ENCODE measurements at places on chromosomes 2 and 18.

- no peak for DNase-seq
These were observed 17.3 kb downstream of the NOL4 start for GRCh38 chr18:34207344-34207851.

GRCh38 chr2:31127931-31128330 is 10.3 kb downstream of the GALNT14 start:
- DNase-seq = no peak

GRCh38 chr2:234313558-234313957 is 183.3 kb downstream of the ARL4C start:
- no peak for DNase-seq

DNA sequence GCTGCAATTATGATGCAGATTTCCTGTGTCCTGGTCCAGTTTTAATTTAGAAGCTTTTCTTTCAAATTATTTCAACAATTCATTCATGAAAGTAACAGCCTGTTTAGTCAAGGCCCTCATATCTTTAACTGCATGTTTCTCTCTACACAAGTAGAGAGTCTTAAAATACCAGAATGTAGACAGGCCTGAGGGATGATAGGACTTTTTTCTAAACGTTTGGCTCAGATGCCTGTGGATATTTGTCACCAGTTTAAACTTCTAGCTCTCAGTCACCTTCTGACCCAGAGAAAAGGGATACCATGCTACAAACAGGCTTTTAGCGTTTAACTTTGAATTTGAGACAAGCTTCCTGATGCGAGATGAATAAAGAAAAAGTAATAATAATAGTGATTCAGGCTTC is 15.7 kb downstream of the COL5A2 start:
- DNase-seq = no peak

GRCh38 chr2:113187771-113188170 is 14.0 kb downstream of the PSD4 start:
- no peak for DNase-seq

DNA sequence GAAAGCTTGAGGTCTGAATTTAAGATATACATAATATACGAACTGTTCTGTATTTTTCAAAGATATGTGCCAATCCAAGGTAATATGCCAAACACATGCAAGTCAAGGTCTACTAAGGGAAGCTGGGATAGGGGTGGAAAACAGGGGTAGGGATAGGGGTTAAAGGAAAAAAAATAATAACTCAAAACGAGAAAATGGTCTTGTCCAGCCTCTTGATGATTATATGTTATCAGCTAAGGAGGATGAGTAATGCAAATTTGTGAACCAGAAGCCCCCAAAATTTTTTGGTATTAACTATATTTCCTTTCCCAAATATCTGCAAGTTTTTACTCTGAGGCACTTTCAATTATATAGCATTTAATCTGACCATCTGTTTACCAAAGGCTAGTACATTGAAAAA is 219.3 kb downstream of the ZEB2 start:
- DNase-seq = no peak

GRCh38 chr2:47174733-47175361 is 19.7 kb upstream of the STPG4 start:
- DNase-seq = no peak
